Keratinocyte (primary cell): ENCODE measurements at places on chromosomes 6 and 20. TPM values are rescaled to one million over a fixed set of nuclear protein-coding genes. Genes with fewer than 3 reads are reported as not detected.
A peak's percentile ranks its signal among the peaks of the same experiment; 100 is the strongest.

DNA sequence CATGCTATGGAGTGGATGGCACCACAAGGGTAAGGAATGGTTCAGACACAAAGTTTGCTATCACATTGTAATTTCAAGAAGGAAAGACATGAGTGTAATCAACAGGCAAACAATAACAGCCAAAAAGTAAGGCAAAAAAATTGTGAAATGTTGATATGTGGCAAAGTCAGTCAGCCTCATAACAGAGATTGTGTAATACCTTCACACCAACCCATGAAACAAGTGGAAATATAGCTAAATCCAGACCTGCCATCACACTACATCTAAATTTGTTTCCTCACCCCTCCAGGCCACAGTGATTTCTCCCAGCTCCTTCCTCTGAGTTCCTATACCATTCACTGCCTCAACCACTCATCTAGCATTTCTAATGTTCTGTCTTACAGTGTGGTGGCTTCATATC, 37.3 kb downstream of the SIM1 start:
- H3K36me3 ChIP-seq, result no peaks in the 10 kb centered on the region
- no peaks in the 10 kb centered on the region for H3K4me1 ChIP-seq
- no peak overlapping the region for H3K4me3 ChIP-seq
- peaks cover 8% of the 10 kb centered on the region for H3K27me3 ChIP-seq

DNA sequence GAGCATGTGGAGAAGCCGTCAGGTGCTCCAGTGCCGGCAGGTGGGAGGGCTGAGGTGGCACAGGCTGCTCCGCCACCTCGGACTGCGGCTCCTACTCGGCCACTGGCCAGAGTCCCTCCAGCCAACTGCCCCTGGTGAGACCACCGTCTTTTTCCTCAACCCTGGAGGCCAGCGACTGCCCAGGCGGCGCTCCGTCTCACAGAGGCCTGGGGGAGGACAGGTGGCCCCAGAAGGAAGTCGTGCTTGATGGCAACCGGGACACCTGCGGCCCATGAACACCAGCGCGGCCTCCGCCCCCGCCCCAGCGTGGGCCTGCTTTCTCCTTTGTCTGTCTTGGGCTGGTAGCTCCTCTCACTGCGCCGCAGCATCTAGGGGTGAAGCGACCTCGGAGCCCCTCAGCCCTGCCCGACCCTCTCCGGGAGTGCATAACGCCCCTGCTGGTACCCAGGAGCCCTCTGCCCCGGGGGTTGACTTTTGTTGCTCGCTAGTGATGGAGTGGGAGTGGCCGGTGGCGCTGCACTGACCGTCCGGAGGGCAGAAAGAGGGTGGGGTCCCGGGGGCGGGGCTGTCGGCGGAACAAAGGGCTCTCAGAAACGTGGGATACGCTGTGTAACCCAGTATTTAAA, 706 bp upstream of the TUBB2B start:
- H3K4me3 ChIP-seq, result no peak overlapping the region
- no peak for DNase-seq
- no peak overlapping the region for H3K27ac ChIP-seq

DNA sequence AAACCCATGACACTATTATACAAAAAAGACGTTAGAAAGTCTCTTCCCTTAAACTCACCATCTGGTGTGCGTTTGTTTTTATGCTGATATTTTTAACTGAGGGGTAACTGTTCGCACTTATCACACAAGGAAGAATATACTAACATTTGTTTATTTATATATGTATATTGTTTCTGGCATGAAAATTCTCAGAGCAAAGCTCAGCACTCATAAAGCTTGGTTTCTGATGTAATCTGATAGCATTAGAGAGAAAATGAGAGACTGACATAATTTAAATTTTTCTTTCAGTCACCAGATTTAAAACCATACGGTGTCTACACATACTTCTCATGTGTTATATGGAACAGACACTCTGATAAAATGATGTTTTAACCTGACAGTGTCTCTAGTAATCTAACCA, 6.9 kb downstream of the BLOC1S5 start:
- H3K27me3 ChIP-seq, result no peaks in the 10 kb centered on the region
- no peaks in the 10 kb centered on the region for H3K4me1 ChIP-seq
- no peak for DNase-seq
- H3K36me3 ChIP-seq, result peaks cover 3% of the 10 kb centered on the region

- peak overlapping the region; percentile 13 for H3K27ac ChIP-seq
- peak overlapping the region; percentile 77 for H3K4me3 ChIP-seq
- peaks cover 35% of the 10 kb centered on the region for H3K4me1 ChIP-seq
- DNase-seq, result no peak
- H3K27me3 ChIP-seq, result no peaks in the 10 kb centered on the region
- H3K36me3 ChIP-seq, result peaks cover 43% of the 10 kb centered on the region
Measured at GRCh38 chr20:62305149-62305764, 2.5 kb downstream of the ADRM1 start.

DNA sequence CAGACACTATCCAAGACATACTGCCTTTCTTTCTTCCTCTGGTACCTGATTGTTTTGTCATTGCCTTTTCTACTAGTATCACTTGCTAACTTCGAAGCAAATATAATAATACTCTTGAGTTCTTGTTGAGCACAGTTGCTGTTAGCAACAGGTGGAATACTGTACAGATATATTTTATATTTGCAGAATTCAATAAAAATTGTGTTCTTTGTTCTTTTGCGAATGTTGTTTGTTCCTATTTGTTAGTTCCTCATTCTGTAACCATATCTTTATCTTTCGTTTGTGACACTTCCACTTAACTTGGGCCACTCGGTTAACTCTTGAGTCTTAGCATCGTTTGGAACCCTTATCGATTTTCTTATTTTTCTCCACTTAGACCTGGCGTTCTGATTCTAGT, 868 bp downstream of the CYB5R4 start:
- H3K4me3 ChIP-seq, result peak overlapping the region; percentile 99
- H3K27me3 ChIP-seq, result no peaks in the 10 kb centered on the region
- H3K36me3 ChIP-seq, result no peaks in the 10 kb centered on the region
- DNase-seq, result no peak

- H3K4me1 ChIP-seq, result no peaks in the 10 kb centered on the region
- no peak overlapping the region for H3K4me3 ChIP-seq
- no peak overlapping the region for H3K27ac ChIP-seq
- no peak for DNase-seq
Measured at GRCh38 chr6:166395778-166396177, 13.0 kb upstream of the MPC1 start.

- H3K27me3 ChIP-seq, result no peaks in the 10 kb centered on the region
- H3K36me3 ChIP-seq, result no peaks in the 10 kb centered on the region
- no peak for DNase-seq
- no peak overlapping the region for H3K27ac ChIP-seq
- H3K4me3 ChIP-seq, result no peak overlapping the region
- H3K4me1 ChIP-seq, result no peaks in the 10 kb centered on the region
Measured at GRCh38 chr6:31567531-31568370, 4.3 kb upstream of the LTA start.

- no peaks in the 10 kb centered on the region for H3K27me3 ChIP-seq
- peaks cover 22% of the 10 kb centered on the region for H3K4me1 ChIP-seq
- no peak overlapping the region for H3K27ac ChIP-seq
- peaks cover 20% of the 10 kb centered on the region for H3K36me3 ChIP-seq
- no peak for DNase-seq
- H3K4me3 ChIP-seq, result no peak overlapping the region
Measured at GRCh38 chr6:109453594-109454495, 1.7 kb downstream of the MICAL1 start.

DNA sequence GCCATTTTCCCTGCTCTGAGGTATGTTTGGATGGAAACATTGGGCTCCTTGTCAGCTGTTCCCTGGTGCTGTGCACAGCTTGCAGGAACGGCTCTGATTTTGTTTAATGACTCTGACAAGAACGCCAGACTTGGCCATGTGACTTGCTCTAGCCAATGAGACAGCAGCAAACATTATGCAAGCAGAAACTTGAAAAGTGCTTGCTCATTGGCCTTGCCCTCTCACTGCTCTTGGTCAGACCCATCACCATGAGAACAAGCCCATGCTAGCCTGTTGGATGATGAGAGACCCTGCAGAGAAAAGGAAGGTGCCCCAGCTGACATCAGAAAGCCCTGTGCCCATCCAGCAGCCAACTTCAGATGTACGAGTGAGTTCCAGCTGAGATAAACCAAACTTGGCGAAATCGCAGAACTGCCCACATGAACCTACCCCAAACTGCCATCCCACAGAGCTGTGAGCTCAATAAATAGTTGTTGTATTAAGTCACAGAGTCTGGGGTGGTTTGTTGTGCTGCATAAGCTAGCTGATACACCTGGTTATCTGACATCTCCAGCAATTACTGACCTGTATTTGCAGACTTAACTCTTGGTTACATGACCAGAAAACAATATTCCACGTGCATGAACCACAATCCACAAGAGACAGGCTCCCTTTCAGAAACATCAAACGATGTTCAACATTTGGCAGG, 96.9 kb downstream of the JPH2 start:
- H3K36me3 ChIP-seq, result no peaks in the 10 kb centered on the region
- DNase-seq, result peak; percentile 88
- peak overlapping the region; percentile 44 for H3K27ac ChIP-seq
- no peak overlapping the region for H3K4me3 ChIP-seq
- no peaks in the 10 kb centered on the region for H3K27me3 ChIP-seq

Gene SLC22A7
- not detected in 3 replicates for polyA plus RNA-seq

DNA sequence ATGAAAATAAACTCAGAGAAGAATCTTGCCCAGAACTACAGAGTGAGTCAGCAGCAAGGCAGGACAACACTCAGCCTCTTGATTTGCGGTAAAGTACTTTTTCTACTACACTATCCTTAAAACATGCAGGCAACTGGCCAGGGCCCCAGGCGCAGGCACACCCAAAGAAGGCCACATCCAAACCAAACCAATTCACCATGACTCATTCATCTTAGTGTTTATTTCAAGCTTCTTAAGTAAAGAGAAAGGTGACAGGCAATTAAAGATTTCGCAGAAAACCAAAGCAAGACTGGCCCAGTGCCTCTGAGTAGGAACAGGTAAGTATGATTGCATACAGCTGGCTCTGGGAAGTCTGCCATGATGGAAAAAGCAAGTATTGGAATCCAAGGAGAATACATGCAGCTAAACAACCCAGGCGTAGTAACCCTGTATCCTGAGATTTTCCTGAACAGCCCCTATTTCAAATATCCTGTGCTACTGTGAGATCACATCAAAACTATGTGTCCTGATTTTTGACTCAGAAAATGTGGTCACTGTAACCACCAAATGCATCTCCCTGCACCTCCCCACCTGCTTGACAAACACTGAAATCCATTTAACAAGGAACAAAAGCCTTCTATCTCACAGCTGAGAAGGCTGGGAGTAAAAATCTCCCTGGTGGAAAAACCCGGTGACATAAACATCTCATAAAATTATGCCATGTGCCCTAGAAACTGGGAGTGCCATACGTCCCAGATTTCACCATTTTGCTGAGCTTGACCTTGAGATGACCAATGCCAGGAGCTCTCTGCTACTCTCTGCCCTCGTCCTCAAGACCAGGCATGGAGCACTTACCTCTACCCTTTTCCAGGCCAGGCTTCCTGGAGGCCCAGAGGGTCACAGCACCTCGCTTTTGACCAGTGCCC, 12.4 kb downstream of the WFDC3 start:
- DNase-seq, result peak; percentile 97
- peak overlapping the region; percentile 97 for H3K27ac ChIP-seq
- H3K4me3 ChIP-seq, result peak overlapping the region; percentile 9
- H3K27me3 ChIP-seq, result no peaks in the 10 kb centered on the region
- peaks cover 63% of the 10 kb centered on the region for H3K4me1 ChIP-seq

- no peaks in the 10 kb centered on the region for H3K27me3 ChIP-seq
- no peak overlapping the region for H3K4me3 ChIP-seq
- no peak for DNase-seq
- H3K4me1 ChIP-seq, result peaks cover 4% of the 10 kb centered on the region
Measured at GRCh38 chr20:7379621-7380220, 560.5 kb downstream of the HAO1 start.

DNA sequence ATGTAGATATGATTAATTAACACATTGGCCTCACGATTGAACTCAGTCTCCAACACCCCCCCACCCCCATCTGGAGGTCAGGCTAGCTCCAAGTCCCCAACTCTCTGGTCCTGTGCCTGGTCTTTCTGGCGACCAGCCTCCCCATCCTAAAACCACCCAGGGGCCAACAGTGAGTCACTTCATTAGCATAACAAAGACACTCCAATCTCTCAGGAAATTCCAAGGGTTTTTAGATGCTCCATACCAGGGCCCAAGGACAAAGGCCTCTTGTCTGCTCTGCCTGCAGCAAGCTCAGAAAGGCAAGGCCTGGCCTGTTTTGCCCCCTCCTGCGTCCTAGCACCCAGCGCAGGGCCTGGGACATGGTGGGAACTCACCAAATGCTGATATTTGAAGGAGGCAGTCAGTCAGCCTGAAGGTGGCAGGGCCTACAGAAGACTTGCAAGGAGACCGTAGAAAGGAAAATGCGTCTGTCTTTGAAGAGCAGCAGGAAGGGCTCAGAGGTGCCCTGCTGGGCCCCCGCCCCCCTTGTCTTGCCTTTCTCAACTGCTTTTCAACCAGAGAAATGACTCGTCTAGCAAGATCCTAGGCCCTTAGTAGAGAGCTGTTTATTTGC, 184.7 kb downstream of the CDH4 start:
- peak; percentile 86 for DNase-seq
- no peaks in the 10 kb centered on the region for H3K27me3 ChIP-seq
- peak overlapping the region; percentile 29 for H3K4me3 ChIP-seq
- peaks cover 34% of the 10 kb centered on the region for H3K4me1 ChIP-seq
- no peaks in the 10 kb centered on the region for H3K36me3 ChIP-seq

Gene HLA-DQA2
- not detected in 3 replicates for polyA plus RNA-seq

GRCh38 chr6:121847806-121848522, 412.5 kb downstream of the GJA1 start:
- no peak overlapping the region for H3K27ac ChIP-seq
- no peaks in the 10 kb centered on the region for H3K27me3 ChIP-seq
- DNase-seq, result no peak
- H3K4me3 ChIP-seq, result no peak overlapping the region
- H3K4me1 ChIP-seq, result no peaks in the 10 kb centered on the region

Gene CFAP61
- 0.15 to 0.61 TPM (median 0.25 TPM) in 3 replicates for polyA plus RNA-seq

DNA sequence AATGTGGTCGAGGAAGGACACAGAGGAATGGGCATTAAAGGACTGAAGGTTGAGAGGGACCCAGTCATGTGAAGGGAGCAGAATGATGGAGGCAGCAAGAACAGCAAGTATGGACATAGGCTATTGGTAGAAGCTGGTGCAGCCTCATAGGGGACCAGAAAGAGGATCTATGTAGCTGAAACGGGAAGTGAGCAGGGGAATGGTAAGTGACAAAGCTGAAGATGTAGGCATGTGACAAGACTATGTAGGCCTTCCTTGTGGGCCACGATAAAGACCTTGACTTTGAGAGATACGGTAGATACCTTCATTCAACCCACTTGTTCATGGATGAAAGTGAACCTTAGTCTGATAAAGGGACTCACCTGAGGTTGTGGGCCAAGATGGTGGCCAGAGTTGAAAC, 3.5 kb downstream of the CTNNBL1 start:
- H3K27ac ChIP-seq, result no peak overlapping the region
- no peak for DNase-seq
- peaks cover 3% of the 10 kb centered on the region for H3K4me1 ChIP-seq
- H3K27me3 ChIP-seq, result no peaks in the 10 kb centered on the region
- H3K4me3 ChIP-seq, result no peak overlapping the region
- H3K36me3 ChIP-seq, result no peaks in the 10 kb centered on the region

GRCh38 chr6:119326291-119327005, 23.1 kb downstream of the MAN1A1 start:
- no peaks in the 10 kb centered on the region for H3K27me3 ChIP-seq
- peaks cover 13% of the 10 kb centered on the region for H3K4me1 ChIP-seq
- DNase-seq, result no peak
- H3K36me3 ChIP-seq, result no peaks in the 10 kb centered on the region
